ENCODE measurements at places on chromosomes 11 and 22.
A peak's percentile ranks its signal among the peaks of the same experiment; 100 is the strongest.

GRCh38 chr22:46806794-46807193 lies 44.3 kb downstream of the TBC1D22A start:
- DNase-seq, result no peak

- DNase-seq, result no peak
Measured at GRCh38 chr22:30863081-30863833, 105.3 kb downstream of the MORC2 start.

DNA sequence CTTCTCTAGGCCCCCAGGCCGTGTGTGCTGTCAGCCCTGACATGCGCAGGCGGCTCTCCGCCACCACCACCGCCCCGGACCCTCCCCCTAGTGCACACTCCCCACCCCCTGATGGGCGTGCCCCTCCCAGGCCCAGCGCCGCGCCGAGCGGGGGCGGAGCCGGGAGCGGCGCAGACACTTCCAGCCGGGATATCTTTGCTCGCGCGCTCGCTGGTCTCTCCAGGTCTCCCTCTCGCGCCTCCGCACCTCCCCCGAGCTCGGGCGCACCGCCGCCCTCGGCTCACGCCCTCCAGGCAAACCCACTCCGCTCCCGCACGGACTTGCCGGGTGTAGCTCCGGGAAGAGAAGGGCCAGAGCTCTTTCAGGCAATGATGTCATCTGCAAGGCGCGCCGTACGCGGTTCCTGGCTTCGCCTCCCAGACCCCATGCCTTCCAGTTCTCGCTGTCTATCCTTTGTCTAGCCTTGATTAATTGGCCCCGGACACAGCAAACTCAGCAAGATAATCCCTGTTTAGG lies at the start of gene SCN3B:
Gene SCN3B, minus strand, starts transcription at position 59 of the 516 bp plus-strand sequence. CDS start 823 bp downstream, outside the sequence.
- DNase-seq, result no peak

GRCh38 chr11:110349138-110349996 lies 53.0 kb upstream of the RDX start:
- DNase-seq, result peak; percentile 11

- DNase-seq, result no peak
Measured at GRCh38 chr11:90197377-90197776, 25.5 kb downstream of the CHORDC1 start.

- DNase-seq, result no peak
Measured at GRCh38 chr11:62204430-62204829, 4.0 kb upstream of the SCGB2A1 start.

- DNase-seq, result no peak
Measured at GRCh38 chr11:60966890-60967289, 4.6 kb upstream of the CD6 start.

- no peak for DNase-seq
Measured at GRCh38 chr11:103157542-103157941, 48.3 kb downstream of the DYNC2H1 start.

- no peak for DNase-seq
Measured at GRCh38 chr22:50599816-50600455, 657 bp upstream of the MAPK8IP2 start.

DNA sequence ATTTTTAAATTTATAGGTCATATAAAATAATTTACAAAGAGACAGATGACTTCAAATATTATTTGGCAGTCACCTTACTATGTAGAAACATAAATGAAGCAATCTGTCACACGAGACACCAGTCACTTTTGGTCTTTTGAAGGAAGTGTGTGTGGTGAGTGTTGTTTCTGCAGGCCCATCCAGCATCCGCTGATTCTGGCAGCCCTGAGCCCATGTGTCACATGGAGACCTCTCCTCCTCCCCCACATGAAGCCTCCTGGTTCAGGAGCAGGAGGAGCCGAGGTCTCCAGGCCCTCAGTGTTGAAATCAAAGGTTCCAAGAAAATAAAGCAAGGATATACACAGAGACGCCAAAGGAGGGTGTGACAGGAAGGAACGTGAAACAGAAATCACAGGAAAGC lies 60.1 kb downstream of the ARFGAP3 start:
- DNase-seq, result no peak

- no peak for DNase-seq
Measured at GRCh38 chr11:110311783-110312579, 15.6 kb upstream of the RDX start.

GRCh38 chr11:45400591-45400990 lies 114.5 kb upstream of the SYT13 start:
- DNase-seq, result no peak

- no peak for DNase-seq
Measured at GRCh38 chr11:62880231-62880802, 379 bp upstream of the SLC3A2 start.

GRCh38 chr11:64251016-64251752 lies at the start of gene PLCB3:
Gene PLCB3, plus strand, starts transcription at chr11:64251530. Its CDS starts 120 bp downstream, at chr11:64251650.
- peak; percentile 44 for DNase-seq

GRCh38 chr11:132977746-132978145 lies 554.6 kb downstream of the OPCML start:
- no peak for DNase-seq

DNA sequence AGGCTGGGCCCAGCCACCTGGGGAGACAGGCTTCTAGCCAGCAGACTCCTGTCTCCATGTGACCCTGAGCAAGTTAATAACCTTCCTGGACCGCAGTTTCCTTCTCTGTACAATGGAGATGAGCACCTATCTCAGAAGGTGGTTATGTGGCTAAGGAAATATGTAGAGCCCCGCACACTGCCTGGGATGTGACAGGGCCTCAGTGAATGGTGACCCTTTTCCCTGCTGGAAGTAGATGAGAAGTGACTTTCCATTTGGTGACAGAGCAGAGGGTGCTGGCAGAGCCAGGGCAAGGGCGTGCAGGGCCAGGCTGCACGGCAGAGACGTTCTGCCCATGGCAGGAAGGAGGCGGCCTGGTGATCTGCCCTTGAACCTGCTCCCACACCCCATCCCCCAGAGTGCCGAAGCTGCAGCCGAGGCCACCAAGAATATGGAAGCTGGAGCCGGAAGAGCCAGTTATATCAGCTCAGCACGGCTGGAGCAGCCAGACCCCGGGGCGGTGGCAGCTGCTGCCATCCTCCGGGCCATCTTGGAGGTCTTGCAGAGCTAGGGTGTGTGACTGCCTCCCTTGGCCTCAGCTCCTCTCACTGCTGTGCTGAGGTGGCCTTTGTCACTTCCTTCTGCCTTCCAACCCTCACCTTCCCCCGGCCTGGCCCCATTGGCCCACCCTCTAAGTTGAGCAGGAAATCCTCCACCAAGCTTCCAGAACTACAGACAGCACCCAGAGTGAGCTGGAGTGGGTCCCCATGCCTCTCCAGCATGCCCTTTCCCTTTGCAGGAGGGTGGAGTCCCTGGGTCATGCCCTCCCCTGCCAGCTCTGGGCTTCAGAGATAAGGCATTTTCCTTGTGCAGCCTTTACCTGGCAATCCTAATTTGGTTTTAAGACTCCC lies 13.2 kb downstream of the TKFC start:
- DNase-seq, result no peak

GRCh38 chr11:115377882-115378296 lies 126.3 kb downstream of the CADM1 start:
- no peak for DNase-seq

DNA sequence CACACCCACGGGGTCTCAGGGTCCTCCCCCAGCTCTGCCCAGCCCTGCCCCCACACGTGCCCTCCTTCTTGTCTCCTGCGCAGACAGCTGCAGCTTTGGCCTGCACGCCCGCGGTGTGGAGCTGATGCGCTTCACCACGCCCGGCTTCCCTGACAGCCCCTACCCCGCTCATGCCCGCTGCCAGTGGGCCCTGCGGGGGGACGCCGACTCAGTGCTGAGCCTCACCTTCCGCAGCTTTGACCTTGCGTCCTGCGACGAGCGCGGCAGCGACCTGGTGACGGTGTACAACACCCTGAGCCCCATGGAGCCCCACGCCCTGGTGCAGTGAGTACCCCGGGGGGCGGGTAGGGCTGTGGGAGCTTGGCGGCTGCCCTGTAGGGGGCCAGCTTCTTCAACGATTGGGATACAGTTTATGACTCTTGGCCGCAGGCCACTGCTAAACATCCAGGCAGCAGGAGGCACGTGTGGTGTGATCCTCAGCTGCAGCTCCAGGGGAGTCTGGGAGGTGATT lies 30.8 kb downstream of the ST14 start:
- no peak for DNase-seq

GRCh38 chr11:112565551-112565950 lies 304.9 kb upstream of the PLET1 start:
- DNase-seq, result no peak

- no peak for DNase-seq
Measured at GRCh38 chr11:83648610-83649527, 362.7 kb upstream of the CCDC90B start.

- DNase-seq, result no peak
Measured at GRCh38 chr11:112941104-112941503, 20.1 kb upstream of the NCAM1 start.

GRCh38 chr11:74686792-74687191 lies 44.4 kb downstream of the CHRDL2 start:
- DNase-seq, result no peak

GRCh38 chr11:41458154-41458553 lies 1.3 kb downstream of the LRRC4C start:
- no peak for DNase-seq

DNA sequence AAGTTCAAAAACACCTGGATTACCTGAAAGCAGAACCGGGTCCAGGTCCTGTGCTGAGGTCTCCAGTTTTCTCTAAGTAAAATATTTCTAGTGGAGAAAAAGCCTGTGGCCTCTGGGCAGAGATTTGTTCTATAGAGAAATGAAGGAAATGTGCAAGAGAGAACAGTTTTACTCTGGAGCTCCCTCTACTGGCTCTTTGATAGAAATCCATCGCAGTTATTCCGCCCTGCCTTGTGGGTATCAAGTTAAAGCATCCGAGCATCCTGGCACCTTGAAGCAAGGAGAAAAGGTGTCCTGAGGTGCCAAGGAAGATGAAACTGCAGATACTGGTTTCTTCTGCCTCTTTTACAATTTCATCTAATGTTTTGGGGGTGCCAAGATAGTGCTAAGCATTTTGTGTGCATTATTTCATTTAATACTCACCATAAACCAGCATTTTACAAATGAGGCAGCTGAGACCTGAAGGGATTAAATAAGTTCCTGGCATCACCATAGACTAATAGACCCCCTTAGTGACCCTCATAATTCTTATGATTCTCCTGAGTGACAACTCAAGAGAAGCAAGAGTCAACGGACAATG lies 113.1 kb upstream of the HSD17B12 start:
- no peak for DNase-seq

DNA sequence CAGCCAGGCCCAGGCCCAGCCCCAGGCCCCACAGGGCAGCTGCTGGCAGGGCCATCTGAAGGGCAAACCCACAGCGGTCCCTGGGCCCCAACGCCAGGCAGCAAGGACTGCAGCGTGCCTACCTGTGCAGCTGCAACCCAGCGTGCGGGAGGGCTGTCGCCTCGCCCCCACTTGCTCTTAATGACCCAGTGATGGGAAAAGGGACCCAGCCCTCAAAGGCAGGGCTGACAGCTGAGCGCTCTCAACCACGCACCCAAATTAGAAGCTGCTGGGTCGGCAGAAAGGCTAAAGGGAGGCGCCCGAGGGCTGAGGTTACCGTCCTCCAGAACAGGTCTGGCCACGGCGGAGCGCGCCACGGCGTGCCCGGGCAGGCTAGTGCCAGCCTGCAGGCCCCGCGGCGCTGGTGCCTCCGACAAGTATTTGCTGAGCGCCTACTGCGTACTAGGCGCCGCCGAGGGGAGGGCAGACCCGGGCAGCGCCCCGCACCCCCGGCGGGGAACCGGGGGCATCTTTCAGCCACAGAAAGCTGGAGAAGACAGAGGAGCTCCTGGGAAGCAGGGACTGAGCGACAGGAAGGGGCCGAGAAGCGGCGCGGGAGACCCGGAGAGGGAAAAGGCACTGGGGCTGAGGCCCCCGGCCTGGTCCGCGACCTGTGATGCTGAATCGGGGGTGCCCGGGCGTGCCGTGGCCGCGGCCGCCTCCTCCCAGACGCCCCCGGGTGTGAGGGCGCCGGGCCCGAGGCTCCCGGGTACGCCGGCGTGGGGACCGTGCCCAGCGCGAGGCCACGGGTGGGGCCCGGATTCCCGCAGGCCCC lies 773 bp downstream of the HRAS start:
- DNase-seq, result no peak

GRCh38 chr11:58640386-58641023 lies 18.0 kb downstream of the CNTF start:
- no peak for DNase-seq

DNA sequence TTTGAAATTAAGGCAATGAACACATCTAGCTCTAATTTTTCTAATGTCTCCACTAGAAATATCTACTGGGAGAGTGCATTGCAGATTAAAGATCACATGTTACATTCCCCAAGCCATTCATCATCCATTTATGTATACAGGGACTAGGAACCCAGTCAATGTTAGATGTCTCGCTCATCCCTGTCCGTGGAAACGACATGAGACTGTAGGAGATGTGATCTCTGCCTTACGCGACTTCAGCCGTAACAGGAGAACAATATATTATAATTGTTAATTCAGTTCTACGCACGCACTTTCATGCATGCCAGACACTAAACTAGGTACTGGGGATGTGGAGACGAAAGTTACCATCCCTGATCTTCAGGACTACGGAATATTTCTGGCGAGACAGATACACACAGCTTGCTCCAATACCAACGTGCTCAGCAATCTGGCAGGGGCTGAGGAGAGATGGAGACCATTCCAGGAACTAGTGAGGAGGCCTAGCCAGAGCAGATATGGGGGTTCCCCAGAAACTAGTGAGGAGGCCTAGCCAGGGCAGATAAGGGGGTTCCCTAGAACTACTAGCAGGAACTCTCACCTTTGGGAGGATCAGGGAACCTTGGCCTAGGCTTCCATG lies 706 bp downstream of the DCPS start:
- no peak for DNase-seq

DNA sequence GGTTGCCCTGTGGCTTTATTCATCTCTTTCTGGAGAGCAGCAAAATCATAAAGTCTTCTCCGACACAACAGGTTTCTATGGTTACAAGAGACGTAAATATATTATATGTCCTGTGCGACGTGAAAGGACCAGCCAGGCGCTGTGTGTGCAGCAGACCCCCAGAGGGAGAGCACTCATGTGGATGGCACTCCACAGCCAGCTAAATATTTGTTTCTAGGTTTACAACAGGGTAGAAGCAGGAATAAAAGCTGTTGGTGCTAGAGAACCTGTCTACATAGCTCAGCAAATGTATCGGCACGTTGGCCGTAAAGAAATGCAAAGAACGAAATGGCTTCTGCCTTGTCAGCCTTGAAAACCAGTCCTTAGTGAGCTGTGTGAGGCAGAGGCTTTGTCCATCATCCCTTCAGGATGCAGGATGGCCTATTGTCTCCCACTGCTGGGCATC lies 133.8 kb upstream of the PITPNB start:
- no peak for DNase-seq

- DNase-seq, result no peak
Measured at GRCh38 chr22:46509416-46510089, 27.9 kb downstream of the CELSR1 start.

DNA sequence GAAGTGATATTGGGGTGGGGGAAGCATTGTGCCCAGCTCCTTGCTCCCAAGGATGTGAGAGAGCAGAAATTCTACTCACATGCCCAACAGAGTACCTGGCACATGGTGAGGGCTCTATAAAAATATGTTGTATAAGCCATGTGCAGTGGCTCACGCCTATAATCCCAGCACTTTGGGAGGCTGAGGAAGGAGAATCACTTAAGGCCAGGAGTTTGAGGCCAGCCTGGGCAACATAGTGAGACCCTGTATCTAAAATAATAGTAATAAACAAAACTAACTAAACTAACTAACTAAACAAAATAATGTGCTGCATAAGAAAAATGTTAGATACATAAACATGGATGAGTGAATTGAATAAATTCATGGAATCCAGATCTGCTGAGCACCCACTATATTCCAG lies 33.2 kb upstream of the LRRC32 start:
- no peak for DNase-seq

- no peak for DNase-seq
Measured at GRCh38 chr11:64501500-64502427, 89.3 kb upstream of the SLC22A12 start.

Measured in stimulated activated CD4-positive, alpha-beta T cell treated with anti-CD3 and anti-CD28 coated beads, Interleukin-2, amount 100 ng/mL, for 4 hours (primary cell).